ENCODE measurements at places on chromosomes 1 and 21.

DNA sequence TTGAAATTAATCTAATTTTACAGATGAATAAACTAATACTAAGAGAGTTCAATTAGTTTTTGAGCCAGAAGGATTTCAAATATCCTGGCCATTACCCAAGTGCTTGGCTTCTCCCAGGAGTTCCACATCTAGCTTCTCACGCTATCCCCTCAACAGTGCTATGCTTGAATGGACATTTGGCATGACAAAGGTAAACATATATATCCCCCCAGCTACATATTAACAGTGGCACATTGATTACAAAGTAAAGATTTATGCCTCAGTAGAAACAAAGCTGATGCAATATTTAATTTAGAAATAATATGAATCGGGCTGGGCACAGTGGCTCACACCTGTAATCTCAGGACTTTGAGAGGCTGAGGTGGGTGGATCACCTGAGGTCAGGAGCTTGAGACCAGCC is 434.6 kb upstream of the PRMT6 start:
- no peak for DNase-seq

GRCh38 chr1:231591466-231591865 is 35.1 kb upstream of the DISC1 start:
- DNase-seq, result no peak

DNA sequence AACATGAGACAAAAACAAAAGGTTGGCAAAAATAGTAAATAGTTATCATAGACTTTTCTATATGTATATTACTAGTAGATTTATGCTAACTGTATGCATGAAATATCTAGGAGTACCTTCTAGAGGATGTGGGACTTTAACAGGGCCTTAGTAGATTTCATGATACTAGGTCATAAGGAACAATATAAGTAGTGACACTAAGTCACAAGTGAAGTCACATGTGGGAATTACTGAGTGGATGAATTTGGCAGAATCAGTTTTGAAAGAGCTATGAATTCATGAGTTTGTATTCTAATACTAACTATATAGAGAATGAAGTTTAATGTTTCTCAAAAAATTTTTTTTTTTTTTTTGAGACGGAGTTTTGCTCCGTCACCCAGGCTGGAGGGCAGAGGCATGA is 53.1 kb upstream of the GPR25 start:
- DNase-seq, result no peak

GRCh38 chr1:222759451-222760035 is 22.5 kb downstream of the FAM177B start:
- DNase-seq, result no peak

DNA sequence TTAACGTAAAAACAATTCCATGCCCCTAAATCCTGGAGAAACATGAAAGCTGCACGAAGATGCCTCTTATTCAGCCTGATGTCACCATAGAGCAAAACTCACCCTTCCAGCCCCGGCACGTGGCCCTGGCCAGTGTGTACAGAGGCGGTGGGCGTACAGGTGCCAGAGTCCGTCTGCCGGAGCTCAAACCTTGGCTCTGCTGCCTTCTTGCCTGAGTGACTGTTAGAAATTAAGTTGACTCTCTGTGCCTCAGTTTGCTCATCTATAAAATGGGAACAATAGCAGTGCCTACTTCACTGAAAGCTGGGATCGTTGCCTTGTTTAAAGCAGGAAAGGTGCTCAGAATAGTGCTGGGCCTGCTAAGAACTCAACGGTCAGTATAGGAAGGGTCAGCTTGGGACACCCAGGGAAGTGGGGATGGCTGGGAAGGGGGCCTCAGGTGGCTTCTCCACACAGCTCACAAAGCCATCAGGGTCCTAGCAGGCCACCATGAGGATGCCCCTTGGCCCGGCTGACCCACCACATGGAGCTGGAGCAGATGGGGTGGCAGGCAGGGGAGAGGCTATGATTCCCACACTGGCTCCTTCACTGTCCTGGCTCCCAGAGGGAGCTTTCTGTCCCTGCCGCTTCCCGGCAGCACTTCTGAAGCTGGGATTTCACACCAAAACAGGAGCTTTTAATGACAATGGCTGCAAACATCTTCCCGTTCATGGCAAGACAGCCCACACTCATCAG is 237.2 kb downstream of the NPHP4 start:
- no peak for DNase-seq

GRCh38 chr1:9399510-9400424 is 107.1 kb downstream of the SPSB1 start:
- DNase-seq, result peak; percentile 42

Data from EH (cell line).